Transverse colon (tissue), 4 donors: ENCODE measurements at places on chromosomes 6 and 20.

GRCh38 chr20:4449957-4450715 lies 271.6 kb upstream of the PRND start:
- DNase-seq, result no peak

DNA sequence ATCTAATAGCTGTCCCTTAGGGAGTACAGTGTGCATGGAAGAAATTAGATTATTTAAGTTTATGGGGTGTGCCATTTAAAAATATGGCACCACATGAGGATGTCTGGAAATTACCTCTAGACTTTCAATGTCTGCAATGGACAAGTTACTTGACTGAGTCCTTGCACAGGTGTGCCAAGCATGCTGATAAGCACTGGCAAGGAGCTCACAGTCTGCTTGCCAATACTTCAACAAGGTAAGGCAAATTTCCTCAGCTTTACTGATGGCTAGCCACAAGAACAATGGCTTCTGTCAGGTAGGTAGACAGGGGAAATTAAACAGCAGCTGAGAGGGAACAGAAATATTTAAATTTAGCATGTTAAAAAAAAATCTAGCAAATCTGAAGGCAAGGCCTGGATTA lies 91.1 kb upstream of the TRAF3IP2 start:
- no peak for DNase-seq

GRCh38 chr6:135871878-135872277 lies 20.4 kb downstream of the PDE7B start:
- no peak for DNase-seq

GRCh38 chr6:36357872-36358225 lies 21.2 kb upstream of the BNIP5 start:
- no peak for DNase-seq

- DNase-seq, result no peak
These were observed 4.4 kb downstream of the GZF1 start for GRCh38 chr20:23366384-23366783.

- DNase-seq, result no peak
These were observed 5.1 kb downstream of the SOX4 start for GRCh38 chr6:21598674-21599023.

- DNase-seq, result no peak
These were observed 19.3 kb upstream of the TTK start for GRCh38 chr6:79985128-79985527.

DNA sequence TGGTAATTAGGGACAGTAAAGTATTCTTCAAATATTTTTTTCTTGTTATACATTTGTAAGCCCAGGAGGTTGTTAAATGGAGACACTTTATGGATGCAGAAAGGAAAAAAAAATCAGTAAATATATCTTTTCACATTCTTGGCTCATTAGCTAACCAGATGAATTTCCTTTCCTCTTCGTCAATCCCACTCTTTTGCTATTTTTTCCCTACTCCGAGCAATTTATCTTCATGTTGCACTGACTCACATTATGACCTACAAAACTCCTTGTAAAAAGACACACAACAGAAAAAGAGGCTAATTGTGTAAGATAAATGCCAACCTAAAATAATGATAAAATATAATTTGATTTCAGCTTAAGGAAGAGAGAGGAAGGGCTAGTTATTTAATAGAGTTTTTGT lies 472.9 kb upstream of the ZNF337 start:
- DNase-seq, result no peak
